ENCODE measurements at places on chromosomes 4 and X. TPM values are rescaled to one million over a fixed set of nuclear protein-coding genes. Genes with fewer than 3 reads are reported as not detected.

COX7B2 gene
- 5.8 TPM for total RNA-seq

ARMCX4 gene
- 0.94 TPM for total RNA-seq

AREG gene
- 17.4 TPM for total RNA-seq

PNCK gene
- 2.5 TPM for total RNA-seq

IBSP gene
- not detected for total RNA-seq

MAGEE1 gene
- 0.19 TPM for total RNA-seq

Data from A375 (cell line).